ACHN (cell line): ENCODE measurements at places on chromosomes 5 and 9.

GRCh38 chr5:14008819-14009311, 64.4 kb upstream of the DNAH5 start:
- DNase-seq = no peak

GRCh38 chr9:134029248-134030226, 4.3 kb downstream of the BRD3OS start:
- DNase-seq = no peak

- DNase-seq = no peak
Observed at GRCh38 chr5:78974011-78974410, 11.1 kb downstream of the ARSB start.

- DNase-seq = no peak
Observed at GRCh38 chr9:90259311-90260246, 383.0 kb downstream of the DIRAS2 start.

DNA sequence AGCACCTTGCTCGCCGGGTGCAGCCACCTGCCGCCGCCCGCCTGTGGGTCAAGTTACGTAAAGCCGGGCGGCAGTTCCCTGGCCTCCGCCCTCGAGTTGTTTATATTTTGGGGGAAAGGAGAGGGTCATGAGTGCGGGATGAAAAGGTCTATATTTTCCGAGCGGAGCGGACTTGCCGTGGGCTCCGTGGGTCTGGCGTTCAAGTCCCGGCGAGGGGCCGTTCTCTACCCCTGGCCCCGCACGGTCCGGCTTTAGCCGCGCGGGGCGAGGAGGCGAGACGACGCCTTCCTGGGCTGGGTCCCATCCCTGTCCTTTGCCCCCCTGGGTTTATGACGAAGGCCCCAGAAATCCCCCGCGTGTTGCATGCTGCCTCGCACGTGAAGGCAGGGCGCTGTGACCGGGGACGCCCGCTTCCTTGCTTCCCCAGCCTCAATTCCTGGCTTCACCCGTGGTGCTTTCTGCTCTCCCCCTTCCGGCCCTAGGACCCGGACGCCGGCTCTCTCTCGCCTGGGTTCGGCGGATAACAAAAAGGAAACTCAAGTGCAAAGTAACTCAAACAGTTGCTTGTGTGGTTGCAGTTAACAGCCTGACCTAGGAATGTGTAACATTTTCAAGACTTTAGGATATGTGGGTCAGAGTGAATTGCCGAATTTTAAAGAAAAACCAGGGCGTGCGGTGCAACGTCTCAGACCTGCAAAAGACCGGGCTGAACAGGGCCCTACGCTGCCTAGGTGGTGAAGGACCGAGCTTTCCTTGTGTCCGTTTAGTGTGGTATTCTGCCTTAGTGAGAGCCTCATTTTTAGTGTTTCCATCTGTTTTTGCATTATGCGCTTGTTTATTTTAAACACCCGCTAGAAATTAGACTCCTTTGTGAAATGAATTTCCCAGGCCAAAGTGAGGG, 810 bp downstream of the VPS13A start:
- peak; percentile 55 for DNase-seq

GRCh38 chr5:159097784-159098602, 1.7 kb downstream of the EBF1 start:
- DNase-seq = no peak

GRCh38 chr5:140488914-140489313, 58.5 kb upstream of the EIF4EBP3 start:
- DNase-seq = peak; percentile 8

- DNase-seq = peak; percentile 42
Observed at GRCh38 chr9:128078504-128079434, 10.7 kb downstream of the SLC25A25 start.

GRCh38 chr5:169128679-169129078, 172.3 kb downstream of the SLIT3 start:
- DNase-seq = no peak

DNA sequence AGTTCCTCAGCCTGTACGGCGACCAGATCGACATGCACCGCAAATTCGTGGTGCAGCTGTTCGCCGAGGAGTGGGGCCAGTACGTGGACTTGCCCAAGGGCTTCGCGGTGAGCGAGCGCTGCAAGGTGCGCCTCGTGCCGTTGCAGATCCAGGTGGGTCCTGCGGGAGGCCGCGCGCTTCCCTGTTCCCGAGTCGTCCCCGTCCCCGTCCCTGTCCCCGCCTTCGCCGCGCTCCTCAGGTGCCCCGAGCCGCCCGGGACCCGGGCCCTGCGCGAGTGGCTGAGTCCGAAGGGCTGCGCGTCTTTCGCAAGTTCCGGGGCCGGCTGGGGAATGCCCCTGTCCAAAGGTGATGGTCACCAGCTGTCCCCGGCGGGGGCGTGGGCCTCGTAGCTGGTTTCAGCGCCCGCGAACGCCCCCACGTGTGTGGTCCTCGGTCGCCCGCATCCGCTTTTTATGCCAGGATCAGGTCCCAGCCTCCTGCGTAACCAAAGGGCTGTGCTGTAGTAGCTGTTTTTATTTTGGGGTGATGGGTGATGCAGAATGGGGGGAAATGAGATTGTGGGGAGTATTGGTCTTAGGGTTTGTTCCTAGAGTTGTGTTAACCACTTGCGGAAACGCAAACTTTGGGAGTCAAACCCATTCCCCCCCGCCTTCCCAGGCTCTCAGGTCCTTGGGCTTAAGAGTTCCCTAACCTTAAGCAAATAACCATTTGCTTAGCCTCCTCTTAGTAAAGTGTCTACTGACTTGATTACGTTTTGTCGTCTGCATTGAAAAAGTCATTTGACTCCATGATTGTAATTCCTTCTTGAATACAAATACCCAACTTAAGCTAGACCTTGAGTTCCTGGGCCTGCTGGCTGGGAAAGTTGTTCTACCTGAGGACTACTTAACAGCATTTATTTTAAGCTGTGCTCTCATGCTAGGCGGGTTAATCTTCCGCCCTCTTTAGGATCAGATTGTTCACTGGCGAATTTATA, 663 bp downstream of the ISOC1 start:
- DNase-seq = peak; percentile 36

DNA sequence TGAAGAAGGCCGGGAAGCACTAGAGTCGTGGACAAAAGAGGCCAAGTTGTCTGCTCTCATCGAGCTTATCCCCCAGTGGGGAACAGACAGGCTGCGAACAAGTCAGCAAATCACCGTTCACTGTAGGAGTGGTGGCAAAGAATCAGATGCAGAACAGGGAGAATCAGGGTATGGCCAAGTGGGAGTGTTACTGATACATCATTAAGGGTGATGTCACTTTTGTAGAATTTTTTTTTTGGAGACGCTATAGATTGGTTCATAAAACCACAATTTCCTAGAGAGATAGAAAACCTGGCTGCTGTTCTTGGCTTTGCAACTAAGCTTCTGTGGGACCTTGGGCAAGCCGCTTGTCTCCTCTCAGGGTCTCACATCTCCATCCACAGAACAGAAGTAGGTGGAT, 21.3 kb downstream of the SPRY4 start:
- DNase-seq = no peak

- DNase-seq = no peak
Observed at GRCh38 chr5:6731465-6732237, 18.4 kb downstream of the TENT4A start.
